Progenitor cell of endocrine pancreas (in vitro differentiated cells): ENCODE measurements at places on chromosomes 4 and X. TPM values are rescaled to one million over a fixed set of nuclear protein-coding genes. Genes with fewer than 3 reads are reported as not detected.
A peak's percentile ranks its signal among the peaks of the same experiment; 100 is the strongest.

GRCh38 chrX:138485767-138486166 is 225.8 kb downstream of the FGF13 start:
- no peaks in the 10 kb centered on the region for H3K27me3 ChIP-seq
- no peak overlapping the region for H3K4me3 ChIP-seq
- no peak for DNase-seq
- H3K27ac ChIP-seq = no peak overlapping the region
- H3K36me3 ChIP-seq = no peaks in the 10 kb centered on the region

DNA sequence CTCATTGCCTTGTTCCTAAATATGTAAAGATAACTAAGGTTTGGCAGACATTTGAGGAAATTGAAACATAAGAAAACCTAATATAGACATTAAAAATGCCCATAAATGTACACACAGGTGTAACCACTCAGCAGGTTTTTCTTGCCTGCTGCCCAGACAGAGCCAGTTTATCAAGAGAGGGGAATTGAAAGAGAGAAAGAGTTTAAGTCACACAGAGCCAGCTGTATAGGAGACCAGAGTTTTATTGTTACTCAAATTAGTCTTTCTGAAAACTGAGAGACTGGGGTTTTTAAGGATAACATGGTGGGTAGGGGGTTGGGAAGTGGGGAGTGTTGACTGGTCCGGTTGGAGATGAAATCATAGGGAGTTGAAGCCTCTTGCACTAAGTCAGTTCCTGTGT is 119.0 kb downstream of the CFAP299 start:
- H3K4me1 ChIP-seq = peaks cover 8% of the 10 kb centered on the region
- H3K36me3 ChIP-seq = no peaks in the 10 kb centered on the region
- no peak for DNase-seq
- H3K27me3 ChIP-seq = no peaks in the 10 kb centered on the region
- no peak overlapping the region for H3K4me3 ChIP-seq

DNA sequence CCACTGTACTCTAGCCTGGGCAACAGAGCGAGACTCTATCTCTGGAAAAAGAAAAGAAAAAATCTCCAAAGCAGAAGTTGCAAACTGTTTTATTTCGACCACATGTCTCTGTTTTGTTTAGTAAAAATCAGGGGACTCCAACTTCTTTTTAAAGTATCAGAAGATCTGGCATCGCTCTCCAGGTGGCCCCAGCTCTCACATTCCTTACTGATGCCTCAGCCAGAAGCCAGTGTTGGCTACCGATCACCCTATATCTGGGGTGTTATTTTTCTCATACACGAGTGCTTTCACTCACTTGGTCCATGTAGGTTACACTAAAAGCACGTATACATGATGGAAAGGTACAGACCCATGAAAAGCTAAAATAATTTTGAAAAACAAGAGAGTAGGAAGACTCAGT is 8.3 kb downstream of the MPP1 start:
- H3K36me3 ChIP-seq = peaks cover 1% of the 10 kb centered on the region
- H3K4me3 ChIP-seq = no peak overlapping the region
- peaks cover 7% of the 10 kb centered on the region for H3K27me3 ChIP-seq
- H3K4me1 ChIP-seq = peaks cover 16% of the 10 kb centered on the region
- no peak overlapping the region for H3K27ac ChIP-seq
- DNase-seq = no peak

DNA sequence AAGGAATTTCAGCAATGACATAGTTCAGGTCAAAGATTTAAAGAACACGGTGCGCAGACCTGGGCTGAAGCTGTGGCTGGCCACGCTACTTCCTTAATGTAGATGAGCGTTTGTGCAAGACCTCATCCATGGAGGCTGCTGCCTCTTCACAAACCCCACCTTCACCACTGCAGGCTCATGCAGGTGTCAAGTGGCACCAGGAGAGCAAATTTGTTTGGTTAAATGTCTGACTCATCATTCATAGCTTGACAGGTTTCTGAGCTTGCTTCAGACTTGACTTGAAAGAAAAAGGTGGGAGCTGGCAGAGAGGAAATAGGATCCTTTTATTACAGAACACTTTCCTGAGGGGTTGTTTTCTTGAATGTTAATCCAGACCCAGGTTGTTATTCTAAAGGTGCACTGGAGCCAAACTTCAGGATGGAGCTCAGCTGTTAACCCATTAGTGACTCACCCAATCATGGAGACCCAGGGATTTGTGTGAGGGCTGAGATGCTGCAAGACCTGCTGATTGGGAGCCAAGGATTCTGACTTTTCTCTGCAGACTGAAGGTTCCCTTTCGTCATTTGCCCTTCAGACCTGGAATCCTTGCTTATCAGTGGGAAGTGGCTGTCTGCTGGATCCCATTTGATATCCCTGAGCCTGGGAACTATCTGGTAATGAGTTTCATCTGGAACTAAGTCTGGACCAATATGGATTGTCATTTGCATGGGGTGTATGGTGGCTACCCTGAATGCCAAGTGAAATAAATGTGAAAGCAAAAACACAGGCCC is 315.3 kb downstream of the PTTG2 start:
- no peak overlapping the region for H3K4me3 ChIP-seq
- no peak for DNase-seq
- H3K27me3 ChIP-seq = no peaks in the 10 kb centered on the region
- no peaks in the 10 kb centered on the region for H3K36me3 ChIP-seq
- H3K4me1 ChIP-seq = peaks cover 27% of the 10 kb centered on the region

- peaks cover 2% of the 10 kb centered on the region for H3K4me1 ChIP-seq
- no peaks in the 10 kb centered on the region for H3K36me3 ChIP-seq
- DNase-seq = no peak
- H3K27me3 ChIP-seq = no peaks in the 10 kb centered on the region
Measured at GRCh38 chr4:155529272-155529671, 137.4 kb upstream of the GUCY1A1 start.

- peak overlapping the region; percentile 54 for H3K4me3 ChIP-seq
- peaks cover 13% of the 10 kb centered on the region for H3K4me1 ChIP-seq
Measured at GRCh38 chr4:80184053-80184824, 13.1 kb upstream of the PRDM8 start.

DNA sequence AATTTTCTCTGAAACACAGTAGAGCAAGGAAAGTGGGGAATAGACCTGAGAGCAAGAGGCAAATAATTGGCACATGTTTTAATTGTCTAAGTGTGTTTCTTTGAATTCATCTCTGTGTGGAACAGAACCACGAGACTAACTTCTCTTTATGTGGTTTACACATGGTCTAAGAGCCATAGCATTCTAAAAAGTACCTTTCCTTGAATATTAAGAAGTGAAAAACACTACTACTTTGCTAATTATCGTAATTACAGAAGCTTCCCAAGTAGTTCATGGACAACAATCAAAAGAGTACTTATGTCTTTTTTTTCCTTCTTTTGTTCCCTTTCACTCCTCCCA is 2.9 kb upstream of the CYBB start:
- H3K4me3 ChIP-seq = no peak overlapping the region
- no peaks in the 10 kb centered on the region for H3K27me3 ChIP-seq
- DNase-seq = no peak
- no peaks in the 10 kb centered on the region for H3K36me3 ChIP-seq

DNA sequence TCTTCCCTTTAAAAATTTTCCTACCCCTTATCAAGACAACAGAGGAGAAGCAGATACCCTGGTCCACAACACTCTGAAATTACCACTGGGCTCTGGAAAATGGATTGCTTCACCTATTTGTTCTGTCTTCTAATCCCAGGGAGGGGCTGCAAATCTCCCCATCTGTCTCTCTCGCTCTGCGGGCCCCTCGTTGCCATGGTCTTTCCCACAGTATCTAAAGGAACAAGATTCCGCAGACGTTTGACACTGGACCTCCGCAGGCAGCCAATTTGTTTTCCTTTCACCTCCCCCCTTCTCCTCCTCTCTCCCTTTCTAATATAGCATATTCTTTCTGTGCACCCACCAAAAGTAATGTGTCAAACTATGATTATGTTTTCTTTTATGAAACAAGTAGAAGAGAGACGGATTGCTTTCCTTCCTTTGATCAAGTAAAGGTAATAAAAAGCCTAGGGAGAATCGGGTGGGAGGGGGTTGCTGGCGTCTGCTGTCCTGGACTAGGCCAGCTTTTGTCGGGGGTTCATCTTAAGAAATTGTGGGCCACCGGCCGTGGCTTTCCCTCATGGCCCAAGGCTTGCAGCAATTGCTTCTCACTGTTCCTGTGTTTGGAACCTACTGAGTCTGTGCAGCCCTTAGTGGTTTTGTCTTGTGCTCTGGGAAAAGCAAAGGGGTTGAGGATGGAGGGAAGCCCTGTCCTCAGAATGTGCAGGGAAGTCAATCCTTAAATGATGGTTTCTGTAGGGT is 81.0 kb downstream of the MGST2 start:
- peaks cover 51% of the 10 kb centered on the region for H3K4me1 ChIP-seq
- H3K36me3 ChIP-seq = peaks cover 2% of the 10 kb centered on the region
- peak overlapping the region; percentile 50 for H3K4me3 ChIP-seq
- no peak for DNase-seq
- no peaks in the 10 kb centered on the region for H3K27me3 ChIP-seq
- H3K27ac ChIP-seq = peak overlapping the region; percentile 91

DNA sequence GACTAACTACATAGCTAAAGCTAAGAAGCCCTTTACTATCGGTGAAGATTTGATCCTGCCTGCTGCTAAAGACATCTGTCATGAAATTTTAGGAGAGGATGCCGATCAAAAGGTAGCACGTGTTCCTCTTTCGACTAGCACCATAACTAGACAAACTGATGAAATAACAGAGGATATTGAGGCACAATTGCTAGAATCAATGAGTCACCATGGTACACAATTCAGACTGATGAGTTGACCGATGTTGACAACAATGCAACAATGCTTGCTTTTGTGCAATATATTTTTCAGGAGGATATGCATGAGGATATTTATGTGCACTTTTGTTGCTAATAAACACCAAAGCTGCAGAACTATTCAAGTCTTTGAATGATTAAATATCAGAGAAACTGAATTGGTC is 24.3 kb downstream of the TBCK start:
- no peaks in the 10 kb centered on the region for H3K27me3 ChIP-seq
- no peak for DNase-seq
- H3K4me1 ChIP-seq = no peaks in the 10 kb centered on the region
- H3K27ac ChIP-seq = no peak overlapping the region
- peaks cover 10% of the 10 kb centered on the region for H3K36me3 ChIP-seq

GRCh38 chr4:157819693-157820464 is 352.9 kb downstream of the GASK1B start:
- H3K4me3 ChIP-seq = no peak overlapping the region
- H3K27ac ChIP-seq = no peak overlapping the region
- no peaks in the 10 kb centered on the region for H3K27me3 ChIP-seq

The PDE5A gene
- total RNA-seq = 44.6 and 51.9 TPM in 2 replicates

The PAGE5 gene
- total RNA-seq = not detected in 2 replicates

The SLC4A4 gene
- total RNA-seq = 281 and 286 TPM in 2 replicates

The PTPN13 gene
- total RNA-seq = 55.2 and 63.1 TPM in 2 replicates
